ENCODE measurements at places on chromosomes 6 and 20.
A peak's percentile ranks its signal among the peaks of the same experiment; 100 is the strongest.

- no peaks in the 10 kb centered on the region for H3K4me1 ChIP-seq
- DNase-seq: no peak
- no peaks in the 10 kb centered on the region for H3K36me3 ChIP-seq
- H3K27ac ChIP-seq: no peak overlapping the region
- H3K4me3 ChIP-seq: no peak overlapping the region
These were observed 414.4 kb upstream of the PLCB4 start for GRCh38 chr20:8654486-8654885.

DNA sequence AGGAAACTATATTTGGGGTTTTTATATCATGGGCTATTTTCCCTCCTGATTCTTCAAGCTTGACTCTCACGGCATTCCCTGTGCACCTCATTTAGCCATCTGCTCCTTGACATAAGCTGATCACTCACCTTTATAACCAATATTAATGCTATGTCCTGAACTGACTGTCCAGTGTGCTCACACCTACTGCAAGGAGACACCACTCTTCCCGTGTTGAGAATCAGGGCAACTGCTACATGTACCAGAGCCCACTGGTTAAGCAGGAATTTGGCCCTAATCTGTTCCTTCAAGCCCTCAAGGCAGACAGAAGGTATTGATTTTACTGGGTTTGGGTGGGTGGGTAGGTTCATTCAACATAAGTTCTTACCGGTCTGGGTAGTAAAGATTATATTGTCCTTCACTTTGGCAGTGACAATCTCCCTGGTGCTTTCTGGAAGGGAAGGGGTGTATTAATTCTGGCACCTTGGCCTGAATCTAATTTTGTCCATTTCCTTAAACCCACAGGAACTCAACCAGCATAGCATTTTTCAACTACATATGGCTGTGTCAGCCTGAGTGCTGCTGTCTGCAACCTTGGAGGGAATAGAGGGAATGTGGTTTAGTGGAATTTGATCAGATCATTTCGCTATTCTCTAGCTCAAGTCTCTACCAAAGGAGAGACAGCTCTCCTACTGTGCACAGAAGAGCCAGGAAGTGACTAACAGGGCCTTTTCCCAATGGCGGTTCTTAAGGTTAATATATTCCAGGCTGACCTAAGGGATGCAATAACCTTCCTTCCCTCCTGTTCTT is 293.2 kb downstream of the BTBD9 start:
- H3K36me3 ChIP-seq: no peaks in the 10 kb centered on the region
- no peak overlapping the region for H3K4me3 ChIP-seq
- no peak overlapping the region for H3K27ac ChIP-seq
- no peak for DNase-seq

DNA sequence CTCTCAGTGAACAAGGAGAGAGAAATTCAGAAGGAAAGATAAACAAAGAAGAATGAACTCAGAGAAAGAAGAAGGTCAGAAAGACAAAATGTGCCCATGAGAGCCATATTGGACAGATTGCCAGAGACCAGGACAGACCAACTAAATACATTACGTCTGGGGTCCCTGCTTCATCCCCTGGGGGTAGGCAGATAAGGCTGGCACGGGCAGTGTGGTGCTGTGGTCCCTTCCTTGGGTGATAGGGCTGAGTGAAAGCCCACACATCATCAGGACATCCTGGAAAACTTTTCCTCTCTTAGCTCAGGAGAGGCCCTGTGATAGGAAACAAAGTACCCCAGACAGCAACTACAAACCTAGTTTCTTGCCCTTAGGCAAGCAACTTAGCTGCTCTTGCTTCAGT is 13.2 kb upstream of the ARMC12 start:
- H3K27ac ChIP-seq: no peak overlapping the region
- H3K4me3 ChIP-seq: no peak overlapping the region
- no peaks in the 10 kb centered on the region for H3K36me3 ChIP-seq
- H3K4me1 ChIP-seq: peaks cover 52% of the 10 kb centered on the region

- H3K36me3 ChIP-seq: no peaks in the 10 kb centered on the region
- no peaks in the 10 kb centered on the region for H3K27me3 ChIP-seq
- H3K4me1 ChIP-seq: peaks cover 20% of the 10 kb centered on the region
- no peak overlapping the region for H3K27ac ChIP-seq
- H3K4me3 ChIP-seq: no peak overlapping the region
These were observed 275.8 kb upstream of the PRDM1 start for GRCh38 chr6:105810105-105810921.

GRCh38 chr20:32922466-32922865 is 63.7 kb downstream of the EFCAB8 start:
- H3K27me3 ChIP-seq: no peaks in the 10 kb centered on the region
- H3K4me1 ChIP-seq: no peaks in the 10 kb centered on the region
- H3K27ac ChIP-seq: no peak overlapping the region
- H3K36me3 ChIP-seq: no peaks in the 10 kb centered on the region

- no peaks in the 10 kb centered on the region for H3K4me1 ChIP-seq
- no peaks in the 10 kb centered on the region for H3K27me3 ChIP-seq
- DNase-seq: no peak
- H3K4me3 ChIP-seq: no peak overlapping the region
These were observed 657.7 kb upstream of the CITED2 start for GRCh38 chr6:140032189-140032588.

DNA sequence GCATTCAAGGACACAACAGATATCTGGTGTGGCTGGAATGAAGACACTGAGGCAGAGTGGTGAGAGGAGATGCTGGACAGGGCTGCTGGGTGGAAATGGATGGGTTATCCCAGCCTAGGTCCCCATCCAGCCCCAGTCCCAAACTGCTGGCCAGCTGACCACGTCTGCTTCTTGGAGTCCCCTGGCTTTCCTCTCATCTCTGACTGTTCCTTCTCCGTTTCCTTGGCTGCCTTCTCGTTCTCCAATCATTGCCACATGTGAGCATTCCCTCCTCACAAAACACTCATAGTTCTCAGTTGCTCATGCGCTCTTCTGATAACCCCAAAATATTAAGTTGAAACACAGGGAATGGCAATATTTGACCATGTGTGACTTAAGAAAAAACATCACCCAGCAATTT is 31.5 kb downstream of the MAFB start:
- H3K27me3 ChIP-seq: no peaks in the 10 kb centered on the region
- no peaks in the 10 kb centered on the region for H3K4me1 ChIP-seq
- no peak overlapping the region for H3K4me3 ChIP-seq
- H3K27ac ChIP-seq: no peak overlapping the region
- H3K36me3 ChIP-seq: no peaks in the 10 kb centered on the region

DNA sequence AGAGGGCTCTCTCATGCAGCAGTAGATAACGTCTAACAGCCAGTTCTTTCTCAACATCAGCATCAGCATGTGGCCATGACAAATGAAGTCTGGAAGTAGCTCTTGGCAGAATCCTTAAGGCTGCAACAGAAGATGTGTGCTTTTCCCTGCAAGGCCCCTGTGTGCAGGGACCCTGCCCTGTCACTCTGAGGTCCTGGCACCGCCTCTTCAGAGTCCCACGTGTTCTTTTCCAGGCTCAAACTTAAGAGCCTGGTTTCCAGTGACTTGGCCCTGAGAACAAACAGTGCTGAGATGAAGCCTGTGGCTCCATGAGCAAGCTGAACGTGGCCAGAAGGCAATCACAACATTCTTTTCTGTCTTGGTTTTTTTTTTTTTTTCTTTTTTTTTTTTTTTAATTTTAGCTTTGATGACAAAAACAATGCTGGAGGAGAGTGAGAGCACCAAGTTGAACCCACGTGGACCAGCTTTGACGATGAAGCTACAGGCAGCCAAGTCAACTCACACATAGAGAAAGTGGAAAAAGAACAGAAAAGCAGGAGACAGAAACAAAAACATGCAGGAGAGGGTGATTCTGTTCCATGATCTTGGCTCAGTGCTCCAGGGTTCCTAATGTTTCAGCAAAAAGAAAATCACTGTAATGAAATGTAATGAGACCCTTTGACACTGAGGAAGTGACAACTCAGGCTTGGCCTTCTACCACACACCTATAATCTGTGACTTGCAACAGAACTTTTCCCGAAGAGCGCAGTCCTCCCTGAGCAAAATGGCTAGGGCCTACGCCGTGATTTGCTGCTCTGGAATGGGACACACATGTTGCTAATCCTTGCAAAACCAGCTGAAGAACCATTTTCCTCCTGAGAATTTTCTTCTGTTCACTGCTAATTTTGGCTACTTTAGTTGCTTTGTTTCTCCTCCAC is 86.1 kb downstream of the FOXC1 start:
- DNase-seq: no peak
- H3K4me1 ChIP-seq: no peaks in the 10 kb centered on the region
- H3K36me3 ChIP-seq: no peaks in the 10 kb centered on the region
- H3K27me3 ChIP-seq: no peaks in the 10 kb centered on the region
- no peak overlapping the region for H3K27ac ChIP-seq

GRCh38 chr20:1489325-1489724 is 1.9 kb downstream of the SIRPB2 start:
- no peak overlapping the region for H3K4me3 ChIP-seq
- no peaks in the 10 kb centered on the region for H3K36me3 ChIP-seq
- DNase-seq: no peak
- peaks cover 57% of the 10 kb centered on the region for H3K4me1 ChIP-seq
- H3K27ac ChIP-seq: peak overlapping the region; percentile 98

GRCh38 chr6:136753624-136754023 is 38.7 kb downstream of the MAP3K5 start:
- no peak overlapping the region for H3K27ac ChIP-seq
- H3K4me3 ChIP-seq: no peak overlapping the region
- no peaks in the 10 kb centered on the region for H3K36me3 ChIP-seq

- H3K36me3 ChIP-seq: no peaks in the 10 kb centered on the region
- H3K4me1 ChIP-seq: no peaks in the 10 kb centered on the region
- no peaks in the 10 kb centered on the region for H3K27me3 ChIP-seq
- DNase-seq: no peak
- H3K4me3 ChIP-seq: no peak overlapping the region
- H3K27ac ChIP-seq: peak overlapping the region; percentile 2
These were observed 132.7 kb upstream of the TCF21 start for GRCh38 chr6:133756078-133756695.

DNA sequence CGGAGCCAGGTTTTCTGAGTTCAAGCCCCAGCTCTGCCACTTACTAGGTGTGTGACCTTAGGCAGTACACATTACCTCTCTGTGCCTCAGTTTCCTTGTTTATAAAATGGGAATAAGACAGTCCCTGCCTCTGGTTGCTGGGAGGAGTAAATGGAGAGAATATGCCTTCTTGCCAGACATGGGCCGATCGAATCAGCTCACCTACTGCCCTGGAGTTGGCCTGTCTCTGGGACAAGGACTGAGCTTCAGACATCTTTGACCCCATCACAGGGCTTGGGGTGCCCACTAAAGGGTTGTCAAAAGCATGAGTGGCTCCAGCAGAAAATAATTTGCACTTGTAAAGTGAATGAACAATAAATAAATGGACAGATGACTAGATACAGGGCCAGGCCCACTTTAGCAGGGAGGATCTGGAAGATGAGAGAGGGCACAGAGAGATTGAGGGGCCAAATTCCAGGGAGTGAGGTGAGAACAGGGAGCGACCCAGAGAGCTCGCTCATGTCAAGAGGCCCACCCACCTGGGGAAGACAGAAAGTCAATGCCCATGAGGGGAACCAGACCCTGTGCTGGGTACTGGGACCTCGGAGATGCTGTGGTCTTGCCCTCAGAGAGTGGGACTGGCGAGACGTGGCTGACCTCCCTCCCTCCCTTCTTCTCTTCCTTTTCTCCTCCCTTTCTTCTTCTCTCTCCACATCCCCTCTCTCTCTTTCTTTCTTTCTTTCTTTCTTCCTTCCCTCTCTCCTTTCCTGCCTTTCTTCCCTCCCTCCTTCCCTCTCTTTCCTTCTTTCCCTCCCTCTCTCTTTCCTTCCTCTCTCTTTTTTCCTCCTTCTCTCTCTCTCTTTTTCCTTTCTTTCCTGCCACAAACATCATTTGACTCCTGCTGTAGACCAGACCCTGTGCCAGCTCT is 3.9 kb upstream of the BPIFA2 start:
- no peak overlapping the region for H3K4me3 ChIP-seq
- no peaks in the 10 kb centered on the region for H3K4me1 ChIP-seq
- no peak for DNase-seq
- H3K27me3 ChIP-seq: peaks cover 4% of the 10 kb centered on the region
- H3K27ac ChIP-seq: no peak overlapping the region
- no peaks in the 10 kb centered on the region for H3K36me3 ChIP-seq

DNA sequence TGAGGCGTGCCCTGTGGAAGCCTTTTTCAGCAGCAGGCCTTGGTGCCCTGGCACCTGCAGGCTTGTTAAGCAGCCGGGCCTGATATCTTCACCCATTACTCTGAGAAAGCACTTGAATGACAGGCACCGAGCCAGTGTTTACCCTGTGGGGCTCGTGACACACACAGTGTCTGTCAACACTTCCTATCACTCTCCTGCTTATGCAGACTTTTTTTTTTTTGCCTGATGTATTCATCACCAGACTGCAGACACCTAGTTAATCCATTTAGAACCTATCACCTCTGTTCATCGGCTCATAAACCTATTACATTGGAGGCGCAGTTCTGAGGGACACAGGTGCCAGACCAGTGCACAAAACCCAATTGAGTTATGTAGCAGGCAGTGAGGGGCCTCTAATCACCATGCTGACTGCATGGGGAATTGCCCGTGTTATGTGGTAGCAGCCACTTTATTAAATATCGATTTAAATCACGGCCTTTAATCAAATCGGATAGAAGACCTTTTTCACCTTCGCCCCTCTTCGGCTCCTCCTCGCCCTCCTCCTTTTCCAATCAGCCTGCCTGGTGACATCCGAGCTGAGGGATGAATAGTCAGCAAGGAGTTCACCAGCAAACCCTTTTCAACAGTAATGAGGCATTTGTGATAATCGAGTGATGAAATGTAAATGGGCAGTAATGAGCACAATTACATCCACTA is 962.9 kb upstream of the SLC35B3 start:
- H3K27ac ChIP-seq: no peak overlapping the region
- peaks cover 3% of the 10 kb centered on the region for H3K27me3 ChIP-seq
- H3K4me3 ChIP-seq: no peak overlapping the region

DNA sequence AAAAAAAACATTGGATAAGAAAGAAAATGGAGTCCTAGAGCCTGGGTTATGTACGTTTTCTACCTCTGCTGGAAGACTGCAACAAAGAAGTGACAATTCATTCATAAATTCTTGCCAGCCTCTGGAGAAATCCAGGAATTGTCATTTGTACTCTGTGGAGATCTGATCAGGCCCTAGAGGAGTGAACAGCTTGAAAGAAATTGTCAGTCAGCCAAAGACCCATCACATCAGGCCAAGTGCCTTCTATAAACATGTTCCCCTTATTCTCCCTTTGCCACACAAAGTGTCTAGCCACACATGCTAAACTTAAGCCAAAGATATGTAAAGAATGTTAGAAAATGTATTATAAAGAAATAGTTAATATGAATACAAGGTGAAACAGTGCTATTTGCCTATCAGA is 152.4 kb downstream of the ADAT2 start:
- no peak overlapping the region for H3K4me3 ChIP-seq
- no peak overlapping the region for H3K27ac ChIP-seq
- H3K4me1 ChIP-seq: no peaks in the 10 kb centered on the region
- H3K27me3 ChIP-seq: no peaks in the 10 kb centered on the region
- no peak for DNase-seq

All from left lung (tissue), 14 donors.